ENCODE measurements at places on chromosomes 1 and 21. TPM values are rescaled to one million over a fixed set of nuclear protein-coding genes. Genes with fewer than 3 reads are reported as not detected.

The CASQ2 gene
- polyA plus RNA-seq, result not detected

The ZBTB8OS gene
- 76.7 TPM for polyA plus RNA-seq

The ARHGEF16 gene
- polyA plus RNA-seq, result 0.06 TPM

The FCRL4 gene
- polyA plus RNA-seq, result not detected

The CYB5RL gene
- polyA plus RNA-seq, result 3.7 TPM

The LCA5L gene
- polyA plus RNA-seq, result 0.25 TPM

The AMY1B gene
- not detected for polyA plus RNA-seq

The TTC39A gene
- polyA plus RNA-seq, result not detected

The STYXL2 gene
- not detected for polyA plus RNA-seq

The FCGR3B gene
- polyA plus RNA-seq, result 0.46 TPM

The OR2M3 gene
- polyA plus RNA-seq, result not detected

The ASAP3 gene
- polyA plus RNA-seq, result 0.62 TPM

The CLDN17 gene
- polyA plus RNA-seq, result not detected

The BMP8B gene
- 0.14 TPM for polyA plus RNA-seq

The PPM1J gene
- not detected for polyA plus RNA-seq

The MRPL55 gene
- polyA plus RNA-seq, result 146 TPM

The DISC1 gene
- 2.4 TPM for polyA plus RNA-seq

The LRRN2 gene
- polyA plus RNA-seq, result not detected

The NCMAP gene
- polyA plus RNA-seq, result not detected

The KCNJ9 gene
- polyA plus RNA-seq, result not detected

The KRTAP13-2 gene
- polyA plus RNA-seq, result not detected

The C1orf146 gene
- not detected for polyA plus RNA-seq

The PPP1R12B gene
- 11.7 TPM for polyA plus RNA-seq

The WNT9A gene
- not detected for polyA plus RNA-seq

The NBPF6 gene
- polyA plus RNA-seq, result not detected

The WNT3A gene
- not detected for polyA plus RNA-seq

The UCHL5 gene
- polyA plus RNA-seq, result 54.4 TPM

The GREM2 gene
- polyA plus RNA-seq, result 0.61 TPM

The IGSF9 gene
- not detected for polyA plus RNA-seq

The ZNF648 gene
- polyA plus RNA-seq, result not detected

The TMEM269 gene
- not detected for polyA plus RNA-seq

The FAM151A gene
- polyA plus RNA-seq, result not detected

The AXDND1 gene
- polyA plus RNA-seq, result not detected

All from CD8-positive, alpha-beta memory T cell (primary cell).